ENCODE measurements at places on chromosomes 6 and 20.
A peak's percentile ranks its signal among the peaks of the same experiment; 100 is the strongest.

DNA sequence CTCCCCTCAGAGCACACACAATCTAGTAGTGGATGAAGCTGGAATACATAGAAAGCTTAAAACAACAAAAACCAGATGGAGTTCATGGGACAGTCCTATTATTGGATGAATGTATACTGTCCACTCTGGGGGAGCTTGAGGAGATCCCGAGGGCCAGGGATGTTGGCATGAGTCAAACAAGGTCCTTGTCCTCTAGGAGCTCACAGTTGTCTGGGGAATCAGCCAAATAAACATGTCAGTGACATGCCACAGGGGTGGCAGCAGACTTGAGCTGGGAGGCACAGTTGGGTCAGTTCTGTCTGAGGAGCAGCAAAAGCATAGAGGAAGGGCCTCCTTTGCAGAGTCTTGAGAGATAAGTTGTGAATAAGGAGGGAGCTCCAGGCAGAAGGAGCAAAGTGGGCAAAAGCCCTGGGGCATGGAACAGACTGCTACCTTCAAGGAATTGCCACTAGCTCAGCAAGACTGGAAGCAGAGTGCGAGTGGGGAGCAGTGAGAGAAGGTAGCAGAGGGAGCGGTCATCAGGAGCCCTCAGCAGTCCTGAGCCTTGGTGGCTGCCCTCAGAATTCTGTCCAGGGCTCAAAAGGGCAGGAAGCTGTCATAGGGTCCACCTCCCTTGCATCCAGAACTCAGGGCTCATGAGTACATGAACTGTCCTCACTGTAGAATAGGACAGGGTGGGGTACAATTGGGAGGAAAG is 22.1 kb downstream of the L3MBTL1 start:
- DNase-seq: no peak

DNA sequence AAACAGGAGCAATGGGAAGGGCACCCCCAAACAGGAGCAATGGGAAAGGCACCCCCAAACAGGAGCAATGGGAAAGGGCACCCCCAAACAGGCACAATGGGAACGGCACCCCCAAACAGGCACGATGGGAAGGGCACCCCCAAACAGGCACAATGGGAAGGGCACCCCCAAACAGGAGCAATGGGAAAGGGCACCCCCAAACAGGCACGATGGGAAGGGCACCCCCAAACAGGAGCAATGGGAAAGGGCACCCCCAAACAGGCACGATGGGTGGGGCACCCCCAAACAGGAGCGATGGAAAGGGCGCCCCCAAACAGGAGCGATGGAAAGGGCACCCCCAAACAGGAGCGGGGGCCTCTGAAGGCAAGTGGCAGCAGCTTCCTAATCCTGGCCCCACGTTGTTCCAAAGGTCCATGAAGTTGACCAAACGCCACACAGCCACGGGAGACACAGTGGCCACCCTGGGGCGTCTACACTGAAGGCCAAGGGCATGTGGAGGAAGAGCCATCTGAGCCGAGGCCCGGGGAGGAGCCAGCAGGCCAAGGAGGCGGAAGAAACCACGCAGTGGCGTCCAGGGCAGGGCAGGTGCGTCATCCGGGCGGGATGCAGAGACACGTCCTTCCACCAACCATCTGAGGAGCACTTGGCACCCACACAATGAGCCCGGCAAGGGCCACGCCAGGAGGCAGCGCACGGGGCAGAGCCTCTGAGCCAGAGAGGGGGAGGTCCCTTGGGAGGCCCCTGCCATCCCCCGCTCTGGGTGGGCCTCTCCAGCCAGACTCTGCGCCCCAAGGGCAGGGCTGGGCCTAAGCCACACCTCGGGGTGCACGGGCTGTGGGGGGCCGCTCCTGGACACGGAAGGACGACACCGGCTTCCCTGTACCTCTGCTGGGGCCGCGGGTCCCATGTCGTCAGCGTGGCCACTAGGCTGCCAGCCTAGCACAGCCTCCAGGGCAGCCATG is 21.5 kb upstream of the NTSR1 start:
- no peak for DNase-seq

- DNase-seq: no peak
These were observed 611.9 kb upstream of the MAN1A1 start for GRCh38 chr6:119961450-119961849.

DNA sequence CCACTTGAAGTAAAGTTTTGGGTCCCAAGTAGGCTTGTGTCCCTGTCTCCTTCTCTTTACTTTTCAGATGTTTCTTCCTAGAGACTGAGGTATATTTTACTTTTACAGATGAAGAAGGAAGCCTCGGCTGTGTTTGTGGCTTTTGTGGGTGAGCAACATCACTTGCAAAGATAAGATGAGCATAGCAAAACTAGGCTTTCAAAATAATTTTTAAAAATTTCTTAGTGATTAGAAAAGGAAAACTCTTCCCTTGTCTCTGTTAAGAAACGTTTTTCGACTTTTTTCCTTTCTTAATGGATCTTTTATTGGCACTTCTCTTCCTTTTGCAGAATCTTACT is 7.6 kb downstream of the PTPN1 start:
- no peak for DNase-seq

- DNase-seq: peak; percentile 34
These were observed 161.3 kb downstream of the THBS2 start for GRCh38 chr6:169092375-169092774.

DNA sequence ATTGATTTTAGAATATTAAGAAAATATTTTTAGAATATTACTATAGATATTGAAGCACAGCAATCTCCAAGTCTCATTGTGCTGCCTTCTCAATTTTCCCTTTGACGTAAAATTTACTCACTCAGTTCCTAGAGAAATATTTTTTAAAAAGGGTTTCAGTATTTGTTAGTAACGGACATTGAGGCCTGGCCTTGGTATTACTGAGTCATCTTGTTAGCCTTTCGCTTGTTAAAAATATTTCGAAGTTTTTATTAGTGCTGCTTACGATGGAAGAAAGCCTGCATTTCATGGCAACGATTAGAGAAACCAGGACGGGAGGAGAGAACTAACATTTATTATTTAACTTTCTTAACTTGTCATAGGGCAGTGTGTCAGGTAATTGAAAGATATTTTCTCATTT is 82.2 kb downstream of the TIAM2 start:
- DNase-seq: no peak

GRCh38 chr20:63344616-63345327 is 16.4 kb downstream of the CHRNA4 start:
- DNase-seq: no peak

DNA sequence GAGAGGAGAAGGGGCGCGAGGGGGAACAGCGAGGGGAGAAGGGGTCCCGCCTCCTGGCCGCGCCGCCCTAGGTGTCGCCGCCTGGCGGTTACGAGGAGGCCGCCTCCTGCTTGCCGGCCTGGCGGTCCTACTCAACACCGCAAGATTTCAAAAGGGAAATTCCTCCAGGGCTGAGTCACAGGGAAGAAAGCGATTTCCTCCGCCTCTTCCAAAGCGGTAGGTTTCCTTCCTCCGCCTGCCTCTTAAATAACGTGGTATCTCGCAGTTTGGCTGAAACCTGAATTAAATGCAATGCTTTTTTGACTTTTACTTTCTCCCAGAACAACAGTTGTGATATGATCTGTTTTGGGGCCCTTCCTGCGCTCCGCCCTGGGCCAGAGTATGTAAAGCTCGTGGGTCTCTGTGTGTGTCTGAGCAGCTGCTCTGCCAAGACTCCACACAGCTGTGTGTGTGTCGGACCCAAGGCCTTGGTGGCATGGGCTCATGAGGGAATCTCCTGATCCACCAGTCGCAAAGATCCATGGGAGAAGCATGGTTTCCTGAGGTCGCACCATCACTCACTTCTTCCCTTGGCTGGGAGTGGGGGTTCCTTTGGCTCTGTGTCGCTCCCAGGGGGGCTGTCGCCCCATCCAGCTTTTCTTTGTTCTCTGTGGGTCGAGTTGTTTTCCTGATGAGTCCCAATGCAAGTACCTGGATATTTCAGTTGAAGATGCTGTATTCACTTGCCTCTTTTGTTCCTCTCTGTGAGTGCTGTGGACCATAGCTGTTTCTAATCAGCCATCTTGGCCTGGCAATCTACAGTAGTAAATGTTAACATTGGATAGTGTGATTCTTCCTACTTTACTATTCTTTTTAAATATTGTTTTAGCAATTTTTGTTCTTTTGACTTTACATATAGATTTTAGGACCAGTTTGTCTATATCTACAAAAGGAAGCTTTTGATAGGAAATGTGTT is 31.6 kb upstream of the NOTCH4 start:
- DNase-seq: no peak

DNA sequence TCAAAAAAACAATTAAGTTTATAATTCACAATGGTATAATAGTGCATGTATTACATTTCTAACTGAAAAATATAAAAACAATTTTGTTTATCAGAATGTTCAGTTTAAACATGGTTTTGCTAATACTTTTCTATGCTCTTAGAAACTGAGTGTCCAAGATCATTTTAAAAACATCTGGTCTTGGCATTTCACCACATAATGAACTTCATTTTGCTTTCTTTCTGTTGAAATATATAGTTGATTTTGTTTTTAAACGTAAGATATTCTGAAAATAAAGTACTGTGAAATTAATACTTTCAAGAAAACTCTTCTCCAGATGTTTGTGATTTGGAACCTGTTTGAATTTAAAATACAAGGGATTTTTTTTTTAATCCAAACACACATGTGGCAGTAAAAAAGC is 264.4 kb downstream of the COL12A1 start:
- DNase-seq: no peak

DNA sequence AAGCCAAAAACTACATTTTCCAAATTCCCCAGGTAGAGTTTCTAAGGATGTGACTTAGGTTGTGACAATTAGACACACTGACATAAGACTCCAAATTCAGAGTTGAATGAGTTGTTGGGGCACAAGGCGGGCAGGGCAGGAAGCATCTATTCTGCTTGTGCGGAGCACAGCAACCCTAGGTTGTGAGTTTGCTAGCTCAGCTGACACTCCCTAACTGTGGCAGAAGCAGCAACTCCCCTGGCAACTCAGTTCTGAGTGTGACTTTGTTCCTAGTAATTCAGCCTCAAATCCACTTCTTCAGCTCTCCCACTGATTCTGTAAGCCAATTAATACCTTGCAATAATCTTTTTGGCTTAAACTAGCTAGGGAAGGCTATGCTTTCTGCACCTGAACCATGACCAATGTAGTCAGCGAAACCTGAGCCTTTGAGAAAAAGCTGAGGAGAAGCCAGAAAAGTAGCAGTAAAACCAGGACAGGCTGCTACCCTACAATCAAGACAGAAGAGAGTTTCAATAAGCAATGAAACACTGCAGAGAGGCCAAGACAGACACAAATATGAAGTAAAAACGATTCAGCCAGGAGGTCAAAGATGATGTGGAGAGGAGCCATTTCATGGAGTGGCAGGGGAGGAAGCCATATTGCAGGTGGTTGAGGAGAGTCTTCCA is 30.0 kb upstream of the PAQR8 start:
- no peak for DNase-seq

GRCh38 chr6:35500782-35501181 is 3.9 kb upstream of the TEAD3 start:
- no peak for DNase-seq

GRCh38 chr6:45047573-45047972 is 280.6 kb upstream of the RUNX2 start:
- DNase-seq: no peak

GRCh38 chr6:129236001-129236517 is 353.1 kb downstream of the LAMA2 start:
- DNase-seq: no peak

DNA sequence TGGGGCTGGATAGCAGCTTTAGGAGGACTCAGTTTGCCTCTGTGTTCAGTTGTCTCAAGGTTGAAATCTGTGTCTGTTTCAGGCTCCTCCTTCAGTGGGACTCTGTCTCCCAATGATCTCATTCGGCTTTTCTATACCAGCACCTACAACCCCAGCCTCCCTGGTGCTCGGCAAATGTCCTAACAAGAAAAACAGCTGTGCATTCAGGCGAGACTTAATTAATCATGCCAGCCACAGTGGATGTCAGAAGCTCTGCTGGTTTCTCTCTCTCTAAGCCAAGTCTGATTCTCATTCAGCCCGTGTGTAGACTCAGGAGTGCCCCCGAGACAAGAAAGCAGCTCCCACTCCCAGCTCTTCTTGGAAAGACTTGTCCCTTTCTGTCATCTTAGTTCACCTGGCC is 46.8 kb downstream of the SUN5 start:
- DNase-seq: no peak

GRCh38 chr20:46128310-46129151 is 10.4 kb downstream of the CD40 start:
- peak; percentile 62 for DNase-seq

- DNase-seq: peak; percentile 56
These were observed 663 bp downstream of the FYN start for GRCh38 chr6:111872401-111873177.

- DNase-seq: no peak
These were observed 208.1 kb downstream of the PLCB4 start for GRCh38 chr20:9276966-9277468.

- DNase-seq: no peak
These were observed 234.1 kb downstream of the OTOR start for GRCh38 chr20:16982091-16982726.

DNA sequence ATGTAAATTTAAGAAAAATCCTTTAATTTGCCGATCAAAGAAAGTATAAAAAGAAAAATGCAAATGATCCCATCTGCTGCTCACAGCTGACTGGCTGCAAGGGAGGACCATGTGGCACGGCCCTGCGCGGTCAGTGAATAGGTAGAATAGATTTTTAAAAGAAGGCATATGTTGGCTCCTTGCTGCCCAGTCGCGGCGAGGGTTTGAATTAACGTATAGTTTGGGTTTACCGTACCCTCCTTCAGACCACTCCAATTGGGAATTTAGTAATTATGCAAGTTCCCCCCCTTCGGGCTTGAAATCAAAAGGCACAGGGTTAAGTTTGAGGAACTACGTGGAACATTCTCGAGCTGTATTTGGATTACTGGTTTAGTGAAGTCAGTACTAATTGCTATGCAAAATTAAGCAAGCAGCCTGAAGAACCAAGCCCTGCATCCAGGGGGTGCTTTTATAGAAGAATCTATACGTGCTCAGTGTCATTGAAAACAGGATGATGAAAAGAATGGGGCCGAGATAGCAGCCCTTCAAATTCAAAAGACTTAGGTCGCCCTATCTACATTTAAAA is 1.1 kb upstream of the BEND3 start:
- DNase-seq: peak; percentile 80

- no peak for DNase-seq
These were observed 631.7 kb downstream of the TFAP2B start for GRCh38 chr6:51450248-51450957.

Measured in NCI-H1092 treated with DMSO at 0.1 percent for 48 hours (cell line).